Activated B cell treated with CpG ODN at 0.5 μM for 24 hours (primary cell): ENCODE measurements at places on chromosomes 2 and 18. TPM values are rescaled to one million over a fixed set of nuclear protein-coding genes. Genes with fewer than 3 reads are reported as not detected.

- no peaks in the 10 kb centered on the region for H3K36me3 ChIP-seq
- peaks cover 70% of the 10 kb centered on the region for H3K4me1 ChIP-seq
- no peak for DNase-seq
- H3K27me3 ChIP-seq, result no peaks in the 10 kb centered on the region
- H3K27ac ChIP-seq, result peak overlapping the region; percentile 89
- peak overlapping the region; percentile 64 for H3K4me3 ChIP-seq
These were observed 47.2 kb downstream of the CDC42EP3 start for GRCh38 chr2:37623971-37624900.

GRCh38 chr2:8611246-8611645 is 70.6 kb upstream of the ID2 start:
- no peaks in the 10 kb centered on the region for H3K36me3 ChIP-seq
- peaks cover 28% of the 10 kb centered on the region for H3K27me3 ChIP-seq
- H3K27ac ChIP-seq, result no peak overlapping the region
- no peaks in the 10 kb centered on the region for H3K4me1 ChIP-seq
- no peak for DNase-seq

DNA sequence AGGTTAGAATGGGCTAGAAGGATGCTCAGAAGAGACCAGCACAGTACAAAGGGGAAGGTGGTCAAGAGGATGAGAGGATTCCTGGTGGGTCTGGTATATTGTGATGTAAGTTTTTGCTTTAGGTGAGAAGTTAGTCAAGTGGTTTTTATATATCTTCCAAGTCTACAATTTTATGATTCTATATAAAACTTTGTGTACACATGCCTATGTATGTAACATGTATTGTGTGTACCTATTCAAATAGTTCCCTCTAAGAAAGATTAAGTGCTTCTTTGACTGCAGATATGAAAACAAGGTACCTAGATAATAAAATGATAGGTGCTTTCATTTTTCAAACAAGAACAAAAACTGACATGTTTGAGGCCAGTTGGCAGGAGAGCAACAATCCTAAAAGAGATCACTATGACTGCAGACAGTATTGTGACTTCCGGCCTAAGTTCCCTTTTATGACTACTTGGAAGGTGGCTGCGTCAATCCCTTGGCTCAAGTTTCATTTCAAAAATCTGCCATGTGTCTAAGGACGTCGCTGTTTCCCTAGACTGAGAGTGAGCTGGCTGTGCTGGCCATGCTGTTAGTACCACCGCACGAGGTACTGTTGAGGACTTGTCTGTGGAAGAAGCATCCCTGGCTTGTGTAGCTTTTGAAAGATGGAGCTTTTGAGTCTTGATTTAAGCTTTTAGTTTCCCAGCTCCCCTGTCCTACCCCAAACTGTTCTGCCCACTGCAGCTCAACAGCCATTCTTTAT is 123.1 kb downstream of the PRPF40A start:
- DNase-seq, result no peak
- H3K4me3 ChIP-seq, result peak overlapping the region; percentile 17
- H3K4me1 ChIP-seq, result peaks cover 15% of the 10 kb centered on the region
- no peaks in the 10 kb centered on the region for H3K27me3 ChIP-seq
- peak overlapping the region; percentile 9 for H3K27ac ChIP-seq

DNA sequence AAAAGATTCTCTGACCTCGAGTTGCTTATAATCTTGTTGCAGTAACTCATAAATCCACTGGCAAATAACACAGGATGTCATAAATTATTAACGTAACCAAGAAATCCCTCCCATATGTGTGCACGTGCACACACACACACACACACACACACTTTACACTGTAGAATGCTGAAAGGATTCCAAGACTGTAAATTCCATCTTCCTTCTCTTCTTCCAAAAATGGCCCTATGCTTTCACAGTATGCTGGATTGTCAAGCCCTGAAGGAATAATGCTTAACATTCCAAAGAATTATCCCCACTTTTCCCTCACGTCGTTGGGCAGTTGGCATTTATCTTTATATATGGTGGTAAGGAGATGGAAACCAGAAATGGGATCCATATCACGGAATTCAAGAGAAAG is 117.5 kb upstream of the CRIM1 start:
- no peaks in the 10 kb centered on the region for H3K36me3 ChIP-seq
- H3K4me1 ChIP-seq, result peaks cover 13% of the 10 kb centered on the region

GRCh38 chr2:69966496-69966895 is 5.1 kb upstream of the ASPRV1 start:
- no peaks in the 10 kb centered on the region for H3K4me1 ChIP-seq
- H3K27ac ChIP-seq, result no peak overlapping the region
- no peak for DNase-seq
- no peaks in the 10 kb centered on the region for H3K36me3 ChIP-seq
- no peaks in the 10 kb centered on the region for H3K27me3 ChIP-seq

DNA sequence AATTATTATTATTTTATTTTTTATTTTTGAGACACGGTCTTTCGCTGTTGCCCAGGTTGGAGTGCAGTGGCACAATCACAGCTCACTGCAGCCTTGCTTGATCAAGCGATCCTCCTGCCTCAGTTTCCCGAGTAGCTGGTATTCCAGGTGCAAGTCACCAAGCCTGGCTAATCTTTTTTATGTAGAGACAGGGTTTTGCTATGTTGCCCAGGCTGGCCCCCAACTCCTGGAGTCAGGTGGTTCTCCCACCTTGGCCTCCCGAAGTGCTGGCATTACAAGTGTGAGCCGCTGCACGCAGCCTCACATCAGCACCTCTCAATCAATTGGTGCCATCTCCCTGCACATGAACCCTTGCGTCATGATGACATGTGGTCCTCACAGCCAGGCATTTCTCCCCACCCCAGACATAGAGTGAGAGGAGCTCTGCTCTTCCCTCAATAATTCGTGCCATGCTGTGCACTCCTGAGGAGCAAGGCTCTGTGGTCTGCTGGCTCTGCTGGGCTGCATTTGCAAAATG is 5.9 kb downstream of the INPP5D start:
- no peak for DNase-seq
- H3K4me1 ChIP-seq, result peaks cover 85% of the 10 kb centered on the region
- no peak overlapping the region for H3K4me3 ChIP-seq
- H3K36me3 ChIP-seq, result peaks cover 73% of the 10 kb centered on the region
- H3K27me3 ChIP-seq, result no peaks in the 10 kb centered on the region
- H3K27ac ChIP-seq, result no peak overlapping the region

- no peak overlapping the region for H3K27ac ChIP-seq
- DNase-seq, result no peak
- no peaks in the 10 kb centered on the region for H3K27me3 ChIP-seq
- no peaks in the 10 kb centered on the region for H3K4me1 ChIP-seq
These were observed 1260.5 kb upstream of the ACVR2A start for GRCh38 chr2:146584316-146584715.

GRCh38 chr2:196217116-196217515 is 45.7 kb upstream of the STK17B start:
- no peaks in the 10 kb centered on the region for H3K27me3 ChIP-seq
- peaks cover 2% of the 10 kb centered on the region for H3K36me3 ChIP-seq
- H3K4me3 ChIP-seq, result no peak overlapping the region
- peaks cover 56% of the 10 kb centered on the region for H3K4me1 ChIP-seq
- no peak for DNase-seq
- peak overlapping the region; percentile 0 for H3K27ac ChIP-seq

GRCh38 chr2:73106791-73107190 is 6.0 kb downstream of the RAB11FIP5 start:
- H3K27ac ChIP-seq, result no peak overlapping the region
- no peak overlapping the region for H3K4me3 ChIP-seq
- no peaks in the 10 kb centered on the region for H3K36me3 ChIP-seq
- no peak for DNase-seq
- H3K4me1 ChIP-seq, result peaks cover 8% of the 10 kb centered on the region
- no peaks in the 10 kb centered on the region for H3K27me3 ChIP-seq

- no peak overlapping the region for H3K27ac ChIP-seq
- no peak for DNase-seq
- no peaks in the 10 kb centered on the region for H3K36me3 ChIP-seq
- no peaks in the 10 kb centered on the region for H3K4me1 ChIP-seq
- H3K4me3 ChIP-seq, result no peak overlapping the region
These were observed 39.6 kb upstream of the OTOS start for GRCh38 chr2:240179941-240180666.

DNA sequence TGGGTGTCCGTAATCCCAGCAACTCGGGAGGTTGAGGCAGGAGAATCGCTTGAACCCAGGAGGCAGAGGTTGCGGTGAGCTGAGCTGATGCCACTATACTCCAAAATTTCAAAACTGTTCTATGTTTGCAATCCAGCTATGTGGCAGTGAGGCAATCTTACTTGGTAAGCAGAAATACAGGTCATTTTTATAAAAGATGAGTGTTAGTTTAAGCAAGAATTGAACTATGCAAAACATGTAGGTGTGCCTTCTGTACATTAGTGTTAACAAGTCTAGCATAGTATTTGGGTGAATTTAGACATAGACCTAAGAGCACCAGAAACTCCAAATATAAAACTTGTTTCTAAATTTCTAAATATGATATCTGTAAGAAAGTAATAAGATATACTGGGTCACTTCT is 7.2 kb downstream of the DSC1 start:
- H3K27ac ChIP-seq, result no peak overlapping the region
- no peak for DNase-seq
- no peaks in the 10 kb centered on the region for H3K4me1 ChIP-seq
- H3K36me3 ChIP-seq, result no peaks in the 10 kb centered on the region
- H3K27me3 ChIP-seq, result no peaks in the 10 kb centered on the region
- no peak overlapping the region for H3K4me3 ChIP-seq

DNA sequence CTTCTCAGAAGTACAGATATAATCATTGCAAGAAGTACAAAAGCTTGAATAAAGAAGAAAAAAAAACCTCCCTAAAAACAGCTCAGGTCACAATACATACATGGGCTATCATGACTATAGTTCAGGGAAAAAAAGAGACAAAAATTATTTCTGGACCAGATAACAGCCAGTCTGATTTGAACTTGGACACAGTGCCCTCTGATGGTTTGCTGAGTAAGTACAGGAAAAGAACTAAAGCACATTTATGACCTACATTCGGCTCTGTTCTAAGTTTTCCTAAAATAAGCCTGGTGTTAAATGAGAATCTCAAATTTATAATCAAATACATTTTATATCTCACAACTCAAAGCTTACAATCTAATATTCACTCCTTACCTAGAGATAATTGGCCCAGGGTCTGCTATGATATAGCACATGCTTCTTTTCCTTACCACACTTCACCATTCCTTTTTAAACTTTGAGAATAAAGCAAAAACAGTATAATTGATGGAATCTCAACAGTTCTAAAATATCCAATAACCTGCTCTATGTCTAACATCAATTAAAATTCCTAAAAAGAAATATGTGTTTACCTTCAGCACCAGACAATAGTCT is 81.1 kb downstream of the RAPH1 start:
- DNase-seq, result no peak
- no peaks in the 10 kb centered on the region for H3K4me1 ChIP-seq
- no peak overlapping the region for H3K4me3 ChIP-seq
- no peaks in the 10 kb centered on the region for H3K36me3 ChIP-seq
- peaks cover 4% of the 10 kb centered on the region for H3K27me3 ChIP-seq

DNA sequence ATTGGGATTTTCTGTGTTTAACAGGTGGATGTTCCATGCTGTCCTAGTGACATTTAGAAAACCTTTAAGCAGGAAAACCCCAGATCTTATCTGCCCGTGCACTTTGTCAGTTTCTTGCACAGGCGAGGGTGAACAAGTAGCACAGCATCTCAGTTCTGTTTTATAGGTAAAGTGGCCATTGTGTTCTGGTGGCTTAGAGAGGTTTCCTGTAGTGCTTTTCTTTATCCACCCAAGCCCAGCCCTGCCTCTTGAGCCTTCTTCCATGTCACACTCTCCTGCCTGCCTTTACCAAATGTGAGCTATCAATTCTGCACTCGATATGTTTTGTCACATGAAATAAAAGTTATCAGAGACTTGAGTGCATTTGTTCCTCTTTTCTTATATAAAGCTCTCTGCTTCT is 135.3 kb upstream of the NOSTRIN start:
- DNase-seq, result no peak
- no peaks in the 10 kb centered on the region for H3K27me3 ChIP-seq

GRCh38 chr2:88053296-88053695 is 2.3 kb downstream of the KRCC1 start:
- H3K27ac ChIP-seq, result peak overlapping the region; percentile 96
- peaks cover 46% of the 10 kb centered on the region for H3K36me3 ChIP-seq
- peaks cover 45% of the 10 kb centered on the region for H3K4me1 ChIP-seq
- H3K4me3 ChIP-seq, result peak overlapping the region; percentile 17

The CTDSP1 gene
- total RNA-seq, result 107 and 118 TPM in 2 replicates

The LIMS1 gene
- total RNA-seq, result 33.3 and 34.8 TPM in 2 replicates

The NCKAP5 gene
- not detected in 2 replicates for total RNA-seq
